T-helper 2 cell (primary cell): ENCODE measurements at places on chromosomes 7 and 10.
A peak's percentile ranks its signal among the peaks of the same experiment; 100 is the strongest.

GRCh38 chr7:142568435-142569097 is 180.7 kb upstream of the PRSS1 start:
- DNase-seq, result no peak

DNA sequence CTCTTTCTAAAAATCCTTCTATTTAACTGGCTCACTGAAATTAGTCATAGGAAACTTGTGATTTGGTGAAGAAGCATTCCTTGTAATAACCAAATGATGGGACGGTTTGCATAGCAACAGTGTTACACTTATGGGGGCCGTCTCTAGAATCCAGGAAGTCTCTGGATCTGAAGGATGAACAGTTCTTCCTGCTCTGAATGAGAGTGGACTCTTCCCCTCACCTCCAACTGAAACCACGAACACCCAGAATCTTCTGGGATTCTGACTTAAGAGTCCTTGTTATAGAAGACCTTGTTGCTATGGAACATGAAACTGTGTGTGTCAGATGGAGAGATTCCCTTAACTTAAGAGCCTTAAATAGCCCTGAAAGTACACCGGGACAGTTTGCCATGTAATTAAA is 23.2 kb downstream of the NOLC1 start:
- no peak for DNase-seq

GRCh38 chr10:28282336-28282735 is 20.5 kb downstream of the MPP7 start:
- DNase-seq, result no peak

GRCh38 chr10:86803156-86803555 is 46.7 kb downstream of the BMPR1A start:
- DNase-seq, result no peak

DNA sequence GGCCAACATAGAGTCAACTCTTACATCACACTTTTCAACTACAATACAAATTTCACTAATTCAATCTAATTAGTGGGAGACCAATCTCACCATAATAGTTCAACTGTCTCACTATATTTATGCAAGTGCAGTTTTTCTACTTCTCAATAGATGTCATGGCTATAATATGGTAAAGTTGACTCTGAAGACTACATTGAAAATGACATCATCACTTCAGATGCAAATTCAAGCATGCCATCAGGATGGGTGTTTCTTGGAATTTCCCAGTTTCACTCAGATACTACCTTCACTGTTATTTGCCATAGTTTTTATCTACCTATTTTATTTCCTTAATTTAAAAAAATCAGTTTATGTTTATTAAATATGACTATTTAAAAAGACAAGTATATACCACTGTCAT is 67.1 kb downstream of the ABLIM1 start:
- no peak for DNase-seq

DNA sequence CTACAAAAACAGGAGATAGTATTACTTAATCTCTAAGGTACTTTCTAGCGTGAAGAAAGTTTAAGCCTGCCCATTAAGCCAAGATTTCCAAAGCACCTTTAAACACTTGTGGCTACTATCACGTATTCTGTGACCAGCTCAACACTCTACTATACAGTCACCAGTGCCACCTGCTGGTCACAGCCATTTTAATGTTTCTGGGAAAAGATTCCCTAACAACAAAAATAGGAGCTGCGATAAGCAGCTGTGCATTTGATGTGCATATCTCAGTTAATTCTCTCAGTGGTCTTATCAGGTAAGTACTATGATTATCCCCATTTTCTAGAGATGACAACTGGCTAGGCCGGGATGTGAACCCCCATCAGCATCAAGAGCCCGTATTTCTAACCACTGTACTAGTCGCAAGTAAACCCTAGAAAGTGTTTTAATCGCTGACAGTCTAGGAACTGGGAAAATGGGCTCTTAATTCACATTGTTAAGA is 860 bp downstream of the SEC31B start:
- DNase-seq, result peak; percentile 34

DNA sequence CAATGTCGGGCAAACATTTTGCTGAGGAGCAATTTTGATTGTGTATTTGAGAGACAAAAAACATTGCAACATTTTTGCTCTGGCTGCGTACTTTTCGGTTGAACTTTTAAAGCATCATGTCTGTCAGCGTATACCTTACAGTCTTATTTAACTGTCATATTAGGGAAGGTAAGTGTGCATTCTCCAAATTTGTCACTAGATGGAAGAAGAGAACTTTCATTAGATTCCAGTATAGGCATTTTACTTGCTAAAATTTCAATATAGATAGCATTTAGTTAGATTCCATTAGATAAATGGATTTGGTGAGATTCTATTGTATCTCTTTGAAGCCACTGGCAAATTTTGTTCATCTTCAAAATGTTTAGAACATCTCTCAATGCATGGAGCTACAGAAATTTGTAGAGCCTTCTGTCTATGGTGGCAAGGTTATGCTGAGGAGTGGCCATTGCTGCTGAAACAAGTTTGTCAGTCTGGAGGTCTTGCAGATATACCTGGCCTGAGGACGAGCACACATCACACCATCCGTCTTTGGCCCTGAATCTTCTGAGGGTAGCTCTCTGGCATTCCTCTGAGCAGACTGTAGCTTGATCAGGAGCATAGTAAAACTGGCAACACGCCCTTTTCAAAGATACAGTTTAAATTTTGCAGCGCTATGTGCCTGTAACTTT is 437.5 kb upstream of the MBL2 start:
- no peak for DNase-seq

DNA sequence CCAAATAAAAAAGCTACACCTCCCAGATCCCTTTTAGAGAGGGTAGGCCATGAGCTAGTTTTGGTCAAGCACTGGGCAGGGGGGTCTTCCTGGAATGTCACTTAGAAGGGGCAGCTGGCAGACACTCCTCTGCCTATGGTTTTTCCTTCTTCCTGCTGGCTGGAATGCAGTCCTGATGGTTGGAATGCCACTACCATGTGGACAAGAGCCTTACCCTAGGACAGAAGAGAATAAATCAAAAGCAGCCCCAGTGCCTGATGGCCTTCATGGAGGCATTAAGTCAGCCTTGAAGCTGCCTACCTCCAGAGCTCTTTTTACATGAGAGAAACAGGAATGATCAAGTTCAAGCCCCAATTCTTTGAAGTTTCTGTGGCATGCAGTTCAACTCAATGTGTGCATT is 43.5 kb upstream of the SORBS1 start:
- no peak for DNase-seq

- DNase-seq, result no peak
These were observed 91.1 kb downstream of the PLXNA4 start for GRCh38 chr7:132485136-132485535.

DNA sequence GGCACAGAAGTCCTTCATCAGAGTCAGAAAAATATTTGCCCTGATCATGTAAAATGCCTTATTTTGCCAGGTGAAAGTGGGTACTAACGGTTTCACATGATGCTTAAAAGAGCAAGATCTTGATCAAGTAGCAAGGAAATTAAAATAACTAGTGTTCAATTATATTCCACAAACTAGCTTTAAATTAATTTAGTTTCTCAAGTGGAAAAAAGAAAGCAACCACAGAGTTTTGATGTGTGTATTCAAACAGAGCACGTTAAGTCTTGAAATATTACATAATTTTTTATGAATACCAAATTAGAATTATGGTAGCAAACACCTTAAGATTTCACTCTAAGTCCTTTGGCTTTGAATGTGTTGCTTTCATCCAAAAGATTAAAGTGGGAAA is 47.3 kb downstream of the PIP4K2A start:
- no peak for DNase-seq

GRCh38 chr10:86387178-86387794 is 20.7 kb upstream of the GRID1 start:
- DNase-seq, result no peak

DNA sequence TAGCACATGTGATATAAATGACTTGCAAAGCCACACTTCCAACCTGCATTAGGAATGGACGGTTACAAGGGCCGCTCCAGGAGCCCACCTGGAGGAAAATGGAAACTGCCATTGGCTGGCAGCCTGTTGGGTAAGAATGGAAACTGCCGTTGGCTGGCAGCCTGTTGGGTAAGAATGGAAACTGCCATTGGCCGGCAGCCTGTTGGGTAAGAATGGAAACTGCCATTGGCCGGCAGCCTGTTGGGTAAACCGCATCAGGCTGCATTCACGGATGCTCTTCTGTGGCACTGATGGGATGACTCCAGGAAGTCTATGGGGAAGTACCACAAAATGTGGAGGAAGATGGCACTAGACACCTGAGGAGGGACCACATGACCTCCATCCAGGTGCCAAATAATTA is 143.1 kb downstream of the DPP6 start:
- no peak for DNase-seq

DNA sequence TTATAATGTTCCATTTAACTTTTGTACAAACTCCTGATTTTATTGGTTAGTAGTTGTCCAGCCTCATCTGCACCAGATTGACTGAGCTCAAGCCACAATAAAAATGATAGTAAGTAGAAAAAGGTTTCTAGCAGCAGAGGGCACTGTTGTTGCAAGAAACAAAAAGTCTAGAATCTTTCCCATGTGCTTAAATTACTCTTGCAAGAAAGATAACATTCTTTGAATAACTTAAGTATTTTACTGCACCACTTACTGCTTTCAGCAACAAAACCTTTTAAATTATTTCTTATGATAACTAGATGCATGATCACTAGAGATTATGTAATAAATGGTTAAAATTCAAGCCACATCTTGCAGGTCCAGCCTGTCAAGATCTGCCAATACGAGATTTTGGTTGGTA is 27.0 kb downstream of the LMOD2 start:
- DNase-seq, result peak; percentile 4

GRCh38 chr7:883055-884021 is 7.0 kb downstream of the GET4 start:
- DNase-seq, result no peak

DNA sequence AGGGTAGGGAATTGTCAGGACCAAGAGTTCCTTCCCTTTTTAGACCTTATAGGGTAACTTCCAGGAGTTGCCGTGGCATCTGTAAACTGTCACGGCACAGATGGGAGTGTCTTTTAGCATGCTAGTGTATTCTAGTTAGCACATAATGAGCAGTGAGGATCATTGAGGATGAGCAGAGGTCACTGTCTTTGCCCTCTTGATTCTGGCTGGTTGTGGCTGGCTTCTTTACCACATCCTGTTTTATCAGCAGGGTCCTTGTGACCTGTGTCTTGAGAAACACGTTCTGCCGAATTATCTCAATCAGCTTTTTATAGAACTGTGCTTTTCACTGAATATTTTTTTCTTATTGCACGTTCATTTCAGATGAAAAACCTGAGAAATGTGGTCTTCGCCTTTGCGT is 41.5 kb downstream of the MINPP1 start:
- DNase-seq, result no peak

GRCh38 chr10:132538790-132539421 is 1.3 kb downstream of the INPP5A start:
- no peak for DNase-seq

DNA sequence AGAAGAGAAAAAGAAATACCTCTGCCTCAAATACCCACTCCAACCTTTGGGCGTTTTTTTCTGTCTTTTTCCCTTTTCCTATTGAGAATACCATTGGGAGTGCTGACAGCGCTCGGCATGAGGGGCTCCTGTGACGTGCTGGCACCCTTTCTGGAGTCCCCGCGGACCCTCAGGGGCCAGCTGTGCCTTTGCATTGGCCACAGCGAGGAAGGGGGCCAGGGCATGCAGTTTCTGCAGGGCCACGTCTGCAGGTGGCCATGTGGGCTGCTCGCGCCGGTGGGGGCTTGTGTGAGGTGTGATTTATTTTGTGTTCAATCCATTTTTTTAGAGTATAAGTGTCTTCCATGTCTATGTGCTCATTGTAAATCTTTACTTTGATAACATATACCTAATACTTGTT is 57.4 kb downstream of the INPP5A start:
- DNase-seq, result no peak

DNA sequence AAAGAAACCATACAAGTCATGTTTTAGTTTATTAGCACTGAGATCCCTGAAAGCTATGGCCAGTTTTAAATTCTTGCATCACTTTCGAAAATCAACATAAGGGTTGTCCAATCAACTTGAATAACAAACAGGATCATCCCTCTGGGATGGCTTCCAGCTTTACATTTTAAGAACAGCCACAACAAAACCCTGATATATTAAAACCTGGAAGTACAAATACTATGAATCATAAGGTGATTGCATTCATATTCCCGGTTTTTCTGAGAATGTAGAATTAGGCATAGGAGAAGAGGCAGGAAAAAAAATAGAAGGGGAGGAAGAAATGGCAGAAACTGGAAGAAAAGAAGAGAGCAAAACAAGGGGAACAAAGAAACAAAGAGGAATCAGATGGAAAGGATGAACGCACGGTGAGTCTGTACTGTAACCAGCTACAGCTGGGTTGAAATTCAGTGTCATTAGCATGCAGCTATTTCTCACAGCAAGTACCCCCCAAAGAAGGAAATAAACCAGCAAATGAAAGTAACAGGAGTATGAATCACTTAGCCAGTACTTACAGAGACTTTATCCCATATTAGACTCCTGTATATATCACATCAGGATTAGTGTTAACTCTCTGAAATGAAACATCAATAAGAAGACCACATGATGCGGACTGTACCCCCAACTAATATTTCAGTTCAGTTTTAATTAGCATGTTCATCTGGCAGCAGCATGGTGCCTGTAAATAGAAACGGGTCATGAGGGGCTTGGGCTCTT is 301.3 kb downstream of the RNLS start:
- DNase-seq, result no peak

GRCh38 chr10:79129361-79129997 is 60.7 kb downstream of the ZMIZ1 start:
- DNase-seq, result no peak

- DNase-seq, result no peak
These were observed 758.3 kb downstream of the KCNMA1 start for GRCh38 chr10:76879116-76879913.

GRCh38 chr7:256981-257646 is 32.9 kb upstream of the FOXL3 start:
- no peak for DNase-seq

DNA sequence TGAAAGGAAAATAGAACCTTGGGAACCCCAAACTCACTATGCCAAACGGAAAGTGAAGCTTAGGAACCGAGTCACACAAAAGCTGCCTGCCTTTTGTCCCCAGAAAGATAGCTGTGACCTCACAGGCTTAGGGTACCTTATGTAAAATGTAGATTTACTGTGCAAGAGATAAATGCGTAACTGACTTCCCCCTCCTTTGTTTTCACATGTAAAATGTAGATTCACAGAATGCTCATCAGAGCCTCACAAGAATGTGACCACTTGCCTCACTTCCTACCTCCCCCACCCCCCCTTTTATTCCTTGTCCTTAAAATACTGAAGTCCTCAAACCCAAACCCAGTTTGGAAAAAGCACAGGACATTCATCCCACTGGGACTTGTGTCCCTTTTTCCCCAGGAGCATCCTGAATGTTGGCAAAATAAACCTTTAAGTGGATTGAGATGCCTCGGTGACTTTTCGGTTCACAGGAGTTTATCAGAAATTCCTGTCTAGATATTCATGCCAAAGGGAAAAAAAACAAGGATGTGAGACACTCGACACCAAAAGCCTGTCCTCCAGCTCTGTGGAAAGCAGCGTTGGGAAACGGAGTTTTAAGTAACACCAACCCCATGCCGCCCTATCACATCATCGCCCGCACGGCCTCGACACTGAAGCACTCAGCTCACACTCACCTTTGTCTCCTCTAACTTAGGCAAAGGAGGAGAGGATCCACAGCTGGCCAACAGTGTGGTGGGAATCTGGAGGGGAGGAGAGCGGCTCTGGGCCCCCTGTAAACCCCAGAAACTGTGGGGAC is 45.9 kb downstream of the SVIL start:
- no peak for DNase-seq
